Activated T-helper 9 cell treated with anti-CD3 and anti-CD28 coated beads, Interleukin-2, amount 50 U/mL, for 16 hours (primary cell): ENCODE measurements at places on chromosomes 11 and 22.

DNA sequence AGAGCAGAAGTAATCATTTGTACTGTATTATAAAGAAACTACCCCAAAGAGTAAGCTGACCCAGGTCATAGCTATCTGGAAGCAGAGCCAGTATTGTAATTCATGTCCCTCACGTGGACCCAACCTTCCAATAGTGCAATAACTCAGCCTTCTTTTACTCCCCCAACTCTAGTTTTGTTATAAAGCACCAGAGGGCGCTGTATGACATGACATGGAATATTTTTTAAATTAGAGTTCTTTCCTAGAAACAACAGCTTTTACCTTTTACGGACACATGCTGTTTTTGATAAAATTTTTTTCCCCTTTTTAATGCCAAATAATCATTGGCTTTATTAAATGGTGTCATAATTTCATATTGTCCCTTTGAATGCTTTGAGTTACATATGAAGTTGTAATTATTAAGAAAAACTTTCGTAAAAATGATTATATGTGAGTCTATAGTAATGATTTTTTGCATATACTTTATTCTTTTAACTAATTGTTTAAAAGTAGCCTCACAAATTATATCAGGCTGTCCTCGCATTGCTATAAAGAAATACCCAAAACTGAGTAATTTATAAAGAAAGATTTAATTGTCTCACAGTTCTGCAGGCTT is 76.9 kb downstream of the DKK3 start:
- DNase-seq, result no peak

DNA sequence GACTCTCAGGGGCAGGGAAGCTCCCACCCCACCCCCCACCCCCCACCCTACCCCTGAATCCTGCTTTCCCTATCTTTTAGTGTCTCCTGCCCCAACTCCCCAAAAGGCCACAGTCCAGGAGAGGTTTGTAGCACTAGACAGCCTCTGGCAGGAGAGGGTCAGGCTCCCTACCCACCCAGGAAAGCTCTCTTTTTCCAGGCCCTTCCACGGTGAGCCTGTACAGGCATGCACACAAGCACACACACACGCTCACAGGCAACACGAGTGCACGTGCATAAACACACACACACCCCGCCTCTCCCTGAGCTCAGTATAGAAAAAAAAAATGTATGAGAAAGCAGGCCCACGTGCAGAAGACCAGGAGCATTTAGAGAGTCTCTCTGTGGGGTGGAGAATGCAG is 414.0 kb downstream of the MN1 start:
- DNase-seq, result no peak

DNA sequence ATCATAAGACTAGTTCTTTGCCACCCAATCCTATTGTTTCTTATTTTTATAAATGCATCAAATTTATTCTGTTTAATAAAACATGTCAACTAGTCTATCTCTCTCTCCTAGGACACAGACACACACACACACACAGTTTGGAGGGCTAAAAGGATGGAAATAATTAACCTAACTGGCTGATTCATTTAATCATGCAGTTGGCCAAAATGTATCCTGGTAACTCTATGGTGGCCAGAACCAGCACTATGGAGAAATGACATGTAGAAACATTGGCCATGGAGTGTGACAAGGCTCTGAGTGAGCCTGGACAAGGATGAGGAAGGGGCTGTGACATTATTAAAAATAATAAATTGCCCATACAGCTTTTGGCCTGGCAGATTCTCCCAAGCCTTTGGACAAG is 64.1 kb downstream of the CLPB start:
- DNase-seq, result no peak

- DNase-seq, result no peak
Measured at GRCh38 chr11:48093795-48094642, 113.7 kb downstream of the PTPRJ start.

GRCh38 chr11:60756307-60757032 is at the start of gene MS4A15:
MS4A15 (plus strand) TSS chr11:60756867; CDS start chr11:60763734, 6,867 bp downstream.
- DNase-seq, result no peak
